ENCODE measurements at places on chromosomes 12 and 14. TPM values are rescaled to one million over a fixed set of nuclear protein-coding genes. Genes with fewer than 3 reads are reported as not detected.

The ANGEL1 gene
- polyA plus RNA-seq: 38.1 TPM

The CDKN1B gene
- 85.7 TPM for polyA plus RNA-seq

The SLC38A4 gene
- 3.7 TPM for polyA plus RNA-seq

The RNU4-1 gene
- polyA plus RNA-seq: not detected

The SERPINA9 gene
- not detected for polyA plus RNA-seq

The ARHGEF40 gene
- 98.9 TPM for polyA plus RNA-seq

The TAS2R19 gene
- 2.3 TPM for polyA plus RNA-seq

The NEDD8 gene
- polyA plus RNA-seq: 229 TPM

The PLEK2 gene
- 1.0 TPM for polyA plus RNA-seq

The GSC gene
- not detected for polyA plus RNA-seq

The RPL10L gene
- not detected for polyA plus RNA-seq

The KSR2 gene
- polyA plus RNA-seq: 5.3 TPM

The SMCO2 gene
- 1.4 TPM for polyA plus RNA-seq

The C12orf56 gene
- polyA plus RNA-seq: 0.19 TPM

The SSTR1 gene
- polyA plus RNA-seq: 28.4 TPM

The SLC7A8 gene
- 15.6 TPM for polyA plus RNA-seq

The GALNT6 gene
- polyA plus RNA-seq: 0.82 TPM

The IFNG-AS1 gene
- polyA plus RNA-seq: not detected

The KCNK13 gene
- 1.8 TPM for polyA plus RNA-seq

The NKX2-1 gene
- not detected for polyA plus RNA-seq

The DPPA3 gene
- not detected for polyA plus RNA-seq

The AQP6 gene
- 9.2 TPM for polyA plus RNA-seq

The SLC25A47 gene
- not detected for polyA plus RNA-seq

The FAIM2 gene
- 203 TPM for polyA plus RNA-seq

The TPPP2 gene
- 0.59 TPM for polyA plus RNA-seq

The LBHD2 gene
- polyA plus RNA-seq: 0.44 TPM

The C14orf180 gene
- 0.20 TPM for polyA plus RNA-seq

The MUCL1 gene
- polyA plus RNA-seq: not detected

The CIT gene
- polyA plus RNA-seq: 54.5 TPM

The OTX2 gene
- polyA plus RNA-seq: not detected

The PELI2 gene
- 8.5 TPM for polyA plus RNA-seq

The ZDHHC22 gene
- polyA plus RNA-seq: 47.3 TPM

The DEGS2 gene
- 4.3 TPM for polyA plus RNA-seq

The HVCN1 gene
- 12.2 TPM for polyA plus RNA-seq

The ZCCHC8 gene
- polyA plus RNA-seq: 40.3 TPM

The ATL1 gene
- 95.9 TPM for polyA plus RNA-seq

The TRMT61A gene
- polyA plus RNA-seq: 11.7 TPM

The SERPINA10 gene
- polyA plus RNA-seq: 0.26 TPM

The ADAMTS20 gene
- 0.51 TPM for polyA plus RNA-seq

The RDH11 gene
- 144 TPM for polyA plus RNA-seq

The POTEM gene
- not detected for polyA plus RNA-seq

The SLCO1B1 gene
- polyA plus RNA-seq: not detected

The WNK1 gene
- polyA plus RNA-seq: 132 TPM

The GUCY2C gene
- 0.16 TPM for polyA plus RNA-seq

The FGF23 gene
- polyA plus RNA-seq: 0.05 TPM

The TPH2 gene
- polyA plus RNA-seq: 0.48 TPM

The FGF6 gene
- polyA plus RNA-seq: not detected

The SPPL3 gene
- 105 TPM for polyA plus RNA-seq

The NEUROD4 gene
- 1.1 TPM for polyA plus RNA-seq

The RHEBL1 gene
- polyA plus RNA-seq: 4.1 TPM

The SERPINA3 gene
- polyA plus RNA-seq: 0.84 TPM

The GPD1 gene
- polyA plus RNA-seq: 39.1 TPM

The TSPAN9 gene
- 33.4 TPM for polyA plus RNA-seq

The TMEM30B gene
- 0.14 TPM for polyA plus RNA-seq

The LRRC10 gene
- not detected for polyA plus RNA-seq

The SNW1 gene
- polyA plus RNA-seq: 53.8 TPM

The DBX2 gene
- 27.8 TPM for polyA plus RNA-seq

The BATF gene
- 0.27 TPM for polyA plus RNA-seq

The SDSL gene
- polyA plus RNA-seq: 13.3 TPM

All from spinal cord (tissue), 10 donors.